ENCODE measurements at places on chromosomes 5 and 9.

- no peak for DNase-seq
Measured at GRCh38 chr5:178310130-178310865, 77.7 kb upstream of the PHYKPL start.

- DNase-seq, result no peak
Measured at GRCh38 chr5:1418238-1418920, 26.9 kb downstream of the SLC6A3 start.

GRCh38 chr5:139708877-139709581 lies 60.9 kb downstream of the CXXC5 start:
- no peak for DNase-seq

DNA sequence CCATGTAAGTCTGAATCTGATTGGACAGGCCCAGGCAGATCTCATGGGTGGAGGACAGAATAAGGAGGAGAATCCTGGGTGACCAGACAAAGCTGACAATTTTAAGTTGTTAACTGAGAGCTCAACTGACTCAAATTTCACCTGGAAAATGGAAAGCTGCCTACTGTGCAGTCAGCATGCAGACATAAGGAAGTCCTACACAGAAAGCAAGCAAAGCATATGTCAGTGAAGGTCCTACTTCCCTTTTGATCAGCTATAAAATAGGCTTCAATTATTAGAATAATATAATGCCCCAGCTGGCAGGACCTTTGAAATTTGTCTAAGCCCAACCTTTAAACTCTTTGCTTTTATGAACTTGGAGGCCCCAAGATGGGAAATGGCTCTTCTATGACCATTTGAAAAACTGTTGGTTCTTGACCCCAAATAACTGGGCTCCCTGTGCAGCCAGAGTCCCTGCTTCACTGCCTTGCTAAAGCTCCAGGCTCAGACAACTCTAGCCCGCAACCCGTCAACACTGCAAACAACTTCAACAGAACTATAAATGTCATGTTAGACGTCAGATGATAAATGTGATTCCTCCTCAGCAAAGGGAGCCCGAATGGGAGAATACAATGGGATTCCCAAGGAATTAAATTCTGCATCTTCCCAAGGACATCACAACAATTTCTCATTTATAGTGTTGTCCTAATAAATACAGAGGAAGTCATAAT lies 118.9 kb upstream of the ADRA1B start:
- no peak for DNase-seq

DNA sequence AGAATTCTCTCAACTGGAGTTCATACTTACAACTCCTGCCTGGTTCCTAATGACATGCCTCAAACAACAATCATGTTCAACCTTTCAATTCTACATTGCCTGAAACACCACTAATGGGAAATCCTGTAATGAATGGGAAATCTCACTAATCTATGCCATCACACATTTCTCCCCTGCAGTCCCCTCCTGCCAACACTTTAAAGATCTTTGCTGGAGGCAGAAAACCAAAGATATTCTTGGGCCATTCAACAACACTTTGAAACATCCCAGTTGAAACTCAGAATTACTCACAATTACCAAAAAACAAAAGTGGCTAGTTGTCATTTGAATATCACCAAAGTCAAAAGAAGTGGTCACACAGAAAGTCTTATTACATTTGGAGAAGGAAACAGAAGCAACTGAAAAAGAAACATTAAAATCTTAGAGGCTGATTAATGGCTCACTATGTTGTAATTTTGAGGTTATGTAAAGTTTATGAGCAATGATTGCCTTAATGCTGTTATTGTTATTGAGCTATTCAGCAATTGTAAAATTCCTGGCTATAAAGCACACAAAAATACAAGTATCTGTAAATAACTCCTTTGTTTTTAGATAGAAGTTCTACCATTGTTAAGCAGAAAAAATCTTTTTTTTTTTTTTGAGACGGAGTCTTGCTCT lies 313.4 kb upstream of the SLC30A5 start:
- no peak for DNase-seq

- no peak for DNase-seq
Measured at GRCh38 chr5:124280079-124280478, 466.4 kb downstream of the ZNF608 start.

DNA sequence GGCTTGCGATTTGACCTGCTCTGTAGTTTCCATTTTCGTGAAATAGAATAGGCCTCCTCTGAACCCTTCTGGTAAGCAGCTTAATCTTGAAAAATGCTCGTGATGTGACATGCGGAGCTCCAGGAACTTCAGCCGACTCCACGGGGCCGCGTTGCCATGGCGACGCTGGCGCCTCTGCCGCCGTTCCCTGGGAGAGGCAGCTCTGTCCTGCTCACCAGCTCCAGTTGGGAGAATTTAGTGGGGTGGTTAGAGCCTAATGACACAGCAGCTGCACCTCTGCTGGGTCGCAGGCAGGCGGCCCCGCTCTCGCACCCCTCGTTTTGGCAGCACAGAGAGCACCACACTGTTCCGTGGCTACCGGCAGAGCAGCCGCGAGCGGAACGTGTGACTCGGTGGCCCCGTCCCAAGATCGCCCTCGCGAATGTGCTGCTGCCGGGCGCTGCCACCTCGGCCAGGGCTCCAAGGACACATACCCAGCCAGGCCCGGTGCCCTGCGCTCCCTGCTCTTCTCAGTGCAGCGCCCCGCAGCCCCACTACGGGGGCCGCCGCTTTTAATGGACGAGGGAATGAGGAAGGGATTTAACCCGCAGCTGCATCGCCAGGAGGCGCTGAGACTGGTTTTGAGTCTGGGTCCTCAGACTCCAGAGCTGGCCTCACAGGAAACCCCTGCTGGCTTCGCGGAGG lies 131.2 kb upstream of the LMX1B start:
- DNase-seq, result no peak

DNA sequence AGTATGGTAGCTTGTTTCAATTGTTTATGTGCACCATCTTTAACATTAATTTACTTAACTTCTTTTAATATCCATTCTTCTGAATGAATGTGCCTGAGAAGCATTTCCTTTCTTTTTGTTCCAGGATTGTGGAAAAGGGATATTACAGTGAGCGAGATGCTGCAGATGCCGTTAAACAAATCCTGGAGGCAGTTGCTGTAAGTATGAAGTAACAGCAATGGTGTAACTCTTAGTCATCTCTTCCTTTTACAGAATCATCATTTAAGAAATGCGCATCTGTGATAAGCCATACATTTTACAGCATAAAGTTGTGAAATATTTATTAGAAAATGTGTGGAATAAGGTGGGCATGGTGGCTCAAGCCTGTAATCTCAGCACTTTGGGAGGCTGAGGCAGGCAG lies 117.7 kb downstream of the STARD4 start:
- DNase-seq, result no peak

- no peak for DNase-seq
Measured at GRCh38 chr5:109053995-109054417, 306.3 kb downstream of the FER start.

DNA sequence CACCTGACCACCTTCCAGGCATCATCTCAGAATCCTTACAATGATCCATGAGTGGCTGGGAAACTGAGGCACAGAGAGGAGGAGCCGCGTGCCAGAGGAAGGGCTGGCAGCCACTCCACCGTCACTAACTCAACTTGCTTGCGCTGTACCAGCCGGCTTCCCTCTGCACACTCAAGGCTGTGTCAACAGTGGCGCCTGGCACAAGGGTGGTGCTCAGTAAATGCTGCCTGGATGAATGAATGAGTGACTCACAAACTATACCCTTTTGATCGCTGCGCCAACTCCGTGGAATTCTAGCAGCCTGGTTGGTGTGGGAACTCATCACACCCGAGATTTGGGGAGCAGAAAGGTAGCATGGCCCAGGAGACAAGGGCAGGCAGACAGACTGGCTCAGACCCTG lies 21.9 kb downstream of the PRRX2 start:
- DNase-seq, result no peak

DNA sequence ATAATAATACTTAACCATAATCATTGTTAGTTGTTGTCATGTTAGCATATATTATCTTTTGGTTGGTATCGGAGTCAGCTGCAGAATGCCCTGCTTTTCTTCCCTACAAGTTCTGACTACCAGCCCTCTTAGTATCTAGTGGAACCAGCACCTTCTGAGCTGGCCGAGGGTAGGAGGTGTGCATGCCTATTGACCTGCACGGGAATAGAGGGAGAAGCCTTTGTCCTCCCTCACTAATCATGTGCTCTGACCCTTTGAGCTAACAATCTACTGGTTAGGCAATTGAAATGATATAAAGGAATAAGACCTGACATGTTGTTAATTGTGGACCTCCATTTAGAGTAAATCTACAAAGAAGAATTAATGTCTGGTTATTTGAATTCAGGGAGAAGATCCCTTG lies 4.1 kb downstream of the PCSK5 start:
- no peak for DNase-seq

DNA sequence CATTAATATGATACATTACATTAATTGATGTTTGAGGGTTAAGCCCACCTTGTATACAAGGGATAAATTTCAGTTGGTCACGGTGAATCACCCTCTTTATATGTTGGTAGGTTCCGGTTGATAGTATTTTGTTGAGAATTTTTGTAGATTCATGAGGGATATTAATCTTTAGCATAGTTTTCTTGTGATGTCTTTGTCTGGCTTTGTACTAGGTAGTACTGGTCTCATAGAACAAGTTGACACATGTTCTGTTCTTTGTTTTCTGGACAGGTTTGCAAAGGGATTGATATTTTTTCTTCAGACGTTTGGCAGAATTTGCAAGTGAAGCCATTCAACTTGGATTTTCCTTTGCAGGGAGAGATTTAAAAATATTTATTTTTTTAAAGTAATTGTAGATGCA lies 49.1 kb upstream of the CLK4 start:
- no peak for DNase-seq

GRCh38 chr5:5042806-5043205 lies 97.3 kb upstream of the ADAMTS16 start:
- no peak for DNase-seq

- DNase-seq, result no peak
Measured at GRCh38 chr5:472076-472655, 29.2 kb downstream of the EXOC3 start.

DNA sequence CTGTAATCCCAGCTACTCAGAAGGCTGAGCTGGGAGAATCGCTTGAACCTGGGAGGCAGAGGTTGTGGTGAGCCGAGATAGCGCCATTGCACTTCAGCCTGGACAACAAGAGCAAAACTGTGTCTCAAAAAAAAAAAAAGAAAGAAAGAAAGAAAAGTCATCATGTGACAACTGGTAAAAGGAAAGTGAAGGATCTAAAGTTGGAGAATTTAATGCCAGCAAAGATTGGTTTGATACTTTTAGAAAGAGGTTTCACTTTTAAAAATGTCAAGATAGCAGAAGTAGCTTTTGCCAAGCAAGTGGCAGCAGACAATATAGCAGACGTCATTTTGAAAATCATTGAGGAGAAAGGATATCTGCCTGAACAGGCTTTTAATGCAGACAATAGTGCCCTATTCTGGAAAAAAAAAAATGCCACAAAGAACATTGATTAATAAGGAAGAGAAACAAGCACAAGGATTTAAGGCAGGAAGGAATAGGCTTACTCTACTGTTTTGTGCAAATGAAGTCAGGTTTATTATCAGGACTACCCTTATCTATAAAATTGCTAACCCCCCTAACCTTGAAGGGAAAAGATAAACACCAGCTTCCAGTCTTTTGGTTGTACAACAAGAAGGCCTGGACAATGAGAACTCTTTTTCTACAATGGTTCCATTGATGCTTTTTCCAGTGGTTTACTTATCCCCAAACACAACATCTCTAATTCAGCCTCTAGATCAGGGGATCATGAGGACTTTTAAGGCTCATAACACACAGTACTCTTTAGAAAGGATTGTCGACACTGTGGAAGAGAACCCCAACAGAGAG lies 12.0 kb downstream of the PKD2L2 start:
- DNase-seq, result no peak

DNA sequence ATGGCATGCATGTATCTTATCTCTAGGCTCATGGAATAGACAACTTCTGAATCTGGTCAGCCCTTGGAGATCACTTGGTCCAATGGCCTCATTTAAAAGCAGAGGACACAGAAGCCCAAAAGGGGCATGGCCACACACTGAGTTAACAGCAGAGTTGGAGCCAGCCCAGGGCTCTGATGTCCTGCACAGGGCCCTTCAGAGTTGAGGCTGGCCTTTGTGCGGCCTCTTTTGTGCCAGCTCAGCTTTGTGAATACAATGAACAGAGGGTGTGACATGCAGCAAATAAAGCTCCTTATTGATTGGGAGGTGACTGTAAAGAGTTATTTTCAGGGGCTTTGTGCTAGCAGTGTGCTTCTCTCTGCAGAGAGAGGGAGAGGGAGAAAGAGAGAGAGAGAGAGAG lies 150.1 kb upstream of the STK32A start:
- DNase-seq, result no peak

- DNase-seq, result no peak
Measured at GRCh38 chr5:9156282-9156681, 389.6 kb downstream of the SEMA5A start.

DNA sequence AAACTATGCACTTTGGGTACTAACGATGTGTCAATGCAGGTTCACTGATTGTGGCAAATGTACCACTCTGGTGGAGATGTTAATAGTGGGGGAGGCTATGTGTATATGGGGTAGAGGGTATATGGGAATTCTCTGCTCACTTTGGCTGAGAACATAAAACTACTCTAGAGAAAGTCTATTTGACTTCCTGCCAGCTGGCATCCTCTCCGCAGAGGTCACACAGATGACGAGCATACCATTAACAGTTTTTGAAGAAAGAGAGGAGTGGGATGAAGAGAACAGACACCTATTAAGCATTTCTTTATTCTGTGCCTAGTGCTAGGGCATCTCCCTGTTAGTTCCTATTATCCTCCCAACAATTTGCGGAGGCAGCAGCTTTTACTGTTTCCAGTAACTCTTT lies 58.4 kb upstream of the TRIM32 start:
- DNase-seq, result no peak

- DNase-seq, result no peak
Measured at GRCh38 chr5:161799316-161799715, 48.6 kb upstream of the GABRA1 start.

- DNase-seq, result peak; percentile 17
Measured at GRCh38 chr5:96729156-96729555, 67.0 kb downstream of the CAST start.

DNA sequence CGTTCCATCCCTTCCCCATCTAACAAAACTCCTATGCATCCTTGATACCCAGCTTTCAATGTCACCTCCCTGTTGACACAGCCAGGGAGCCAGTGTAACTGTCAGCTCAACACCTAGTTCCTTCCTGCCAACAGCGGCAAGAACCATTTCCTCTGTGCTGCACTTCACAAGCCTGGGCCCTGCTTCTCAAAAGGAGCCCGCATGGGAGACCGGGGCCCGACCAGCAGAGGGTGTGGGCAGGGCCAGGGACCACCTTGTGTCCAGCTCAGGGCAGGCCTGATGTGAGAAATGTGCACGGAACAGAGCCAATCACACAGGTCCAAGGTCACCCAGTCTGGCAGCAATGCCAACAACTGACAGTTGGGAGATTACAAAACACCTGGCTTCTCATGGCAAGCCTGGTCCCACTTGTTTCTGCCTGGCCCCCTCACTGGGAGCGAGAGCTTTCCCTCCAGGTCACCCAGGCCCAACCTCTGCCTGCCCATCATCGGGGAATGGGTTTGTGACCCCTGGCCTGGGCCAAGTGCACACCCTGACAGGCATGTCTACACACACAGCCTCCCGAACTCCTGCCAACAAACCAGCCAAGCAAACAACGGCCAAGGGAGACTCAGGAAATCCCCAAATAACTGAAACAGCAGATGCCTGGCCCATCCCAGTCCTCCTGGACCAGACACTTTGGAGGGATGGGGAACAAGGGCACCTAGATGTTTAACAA lies 3.1 kb downstream of the RNF44 start:
- peak; percentile 70 for DNase-seq

- DNase-seq, result no peak
Measured at GRCh38 chr9:115012486-115012885, 82.1 kb upstream of the TNFSF8 start.
